Urinary bladder (tissue), 4 donors: ENCODE measurements at places on chromosomes 6 and 20.

DNA sequence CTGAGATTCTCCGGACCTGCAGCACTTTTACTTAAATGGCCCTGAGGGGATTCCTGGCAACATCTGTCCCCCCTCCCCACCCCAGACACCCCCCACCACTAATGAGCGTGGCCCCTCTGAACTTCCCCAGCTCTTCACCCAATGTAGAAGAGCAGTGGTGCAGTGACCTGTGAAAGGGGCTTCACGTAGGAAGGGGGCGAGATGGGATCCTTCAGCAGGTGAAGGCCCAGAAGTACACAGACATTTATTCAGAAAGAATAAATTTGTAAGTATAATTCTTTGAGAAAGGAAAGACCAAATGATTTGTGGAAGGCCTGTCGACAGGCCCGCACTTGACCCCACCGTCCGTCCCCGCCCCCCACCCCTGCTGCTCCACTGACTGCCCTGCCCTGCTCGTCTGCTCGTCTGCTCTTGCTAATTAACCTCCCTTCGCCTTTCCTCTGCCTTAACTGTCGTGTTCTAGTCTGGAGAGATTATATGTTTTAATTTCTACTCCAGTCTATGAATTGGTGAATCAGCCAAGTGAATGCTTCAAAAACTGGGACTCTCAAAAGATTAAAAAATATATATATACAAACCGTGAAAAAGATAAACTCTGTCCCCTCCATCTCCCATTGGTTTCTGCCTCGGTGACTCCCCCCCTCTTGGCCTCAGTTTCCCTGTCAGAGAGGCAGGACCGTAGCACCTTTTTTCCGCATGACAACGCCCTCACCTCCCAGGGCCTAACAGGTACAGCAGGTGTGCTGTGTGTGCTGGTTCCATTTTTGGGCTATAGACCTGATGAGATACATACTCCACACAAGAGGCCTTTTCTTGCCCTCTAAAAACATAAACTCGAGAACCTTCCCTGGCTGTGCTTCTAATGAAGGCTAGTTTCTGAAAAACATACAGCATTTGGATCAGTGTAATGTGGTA lies 49.2 kb downstream of the GNAS start:
- no peak for DNase-seq

DNA sequence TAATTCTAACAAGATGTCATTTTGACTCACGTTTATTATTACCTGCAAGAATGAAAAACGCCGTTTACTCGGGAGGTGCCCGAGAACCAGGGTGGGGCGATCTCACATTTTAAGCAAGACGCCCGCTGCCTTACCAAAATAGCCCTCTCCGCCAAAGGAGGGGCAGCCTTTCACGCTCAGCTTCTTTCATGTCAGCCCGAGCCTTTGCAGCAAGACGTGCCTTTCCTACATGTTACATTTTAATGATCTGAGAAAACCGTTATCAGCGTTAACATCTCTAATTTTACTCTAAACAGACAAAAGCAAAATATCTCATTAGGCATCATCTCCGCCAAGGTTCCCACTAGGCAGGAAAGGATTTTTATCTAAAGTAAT lies 2.0 kb downstream of the BACH2 start:
- DNase-seq, result no peak

GRCh38 chr20:49636447-49636846 lies 68.5 kb upstream of the PTGIS start:
- no peak for DNase-seq

DNA sequence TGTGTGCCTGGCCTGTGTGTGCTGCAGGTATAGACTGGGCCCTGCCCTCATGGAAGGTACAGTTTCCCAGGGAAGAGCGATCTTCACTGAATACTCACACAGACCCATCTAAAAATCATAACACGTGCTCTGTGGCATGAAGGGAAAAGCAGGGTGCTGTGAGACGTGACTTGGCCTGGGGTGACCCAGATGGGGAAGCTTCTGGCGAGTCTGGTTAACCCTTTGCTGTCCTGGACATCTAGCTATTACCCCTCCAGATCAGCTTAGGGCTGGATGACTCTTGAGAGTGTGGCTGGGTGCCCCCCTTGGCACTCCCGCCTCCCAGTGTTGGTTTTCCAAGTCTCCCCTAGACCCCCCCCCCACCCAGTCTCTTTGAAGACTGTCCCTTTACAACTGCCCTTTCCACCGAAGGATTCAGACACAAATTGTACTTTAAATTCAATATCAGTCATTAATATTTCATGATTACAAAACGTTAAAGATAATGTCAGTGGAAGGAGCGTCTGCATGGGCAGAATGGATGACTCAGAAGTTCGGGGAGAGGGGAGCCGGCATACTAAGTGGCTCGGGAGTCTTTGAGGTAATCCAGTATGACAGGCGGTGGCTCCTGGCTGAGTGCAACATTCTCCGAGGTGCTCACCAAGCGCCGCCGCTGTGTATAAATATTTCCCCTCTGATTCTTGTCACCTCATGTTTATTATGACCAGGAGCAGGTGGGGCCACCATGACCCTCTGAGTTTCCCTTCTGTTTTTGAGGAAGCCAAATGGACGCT lies 77.3 kb downstream of the CD40 start:
- no peak for DNase-seq

GRCh38 chr20:45098103-45098773 lies 2.7 kb downstream of the KCNS1 start:
- DNase-seq, result no peak

DNA sequence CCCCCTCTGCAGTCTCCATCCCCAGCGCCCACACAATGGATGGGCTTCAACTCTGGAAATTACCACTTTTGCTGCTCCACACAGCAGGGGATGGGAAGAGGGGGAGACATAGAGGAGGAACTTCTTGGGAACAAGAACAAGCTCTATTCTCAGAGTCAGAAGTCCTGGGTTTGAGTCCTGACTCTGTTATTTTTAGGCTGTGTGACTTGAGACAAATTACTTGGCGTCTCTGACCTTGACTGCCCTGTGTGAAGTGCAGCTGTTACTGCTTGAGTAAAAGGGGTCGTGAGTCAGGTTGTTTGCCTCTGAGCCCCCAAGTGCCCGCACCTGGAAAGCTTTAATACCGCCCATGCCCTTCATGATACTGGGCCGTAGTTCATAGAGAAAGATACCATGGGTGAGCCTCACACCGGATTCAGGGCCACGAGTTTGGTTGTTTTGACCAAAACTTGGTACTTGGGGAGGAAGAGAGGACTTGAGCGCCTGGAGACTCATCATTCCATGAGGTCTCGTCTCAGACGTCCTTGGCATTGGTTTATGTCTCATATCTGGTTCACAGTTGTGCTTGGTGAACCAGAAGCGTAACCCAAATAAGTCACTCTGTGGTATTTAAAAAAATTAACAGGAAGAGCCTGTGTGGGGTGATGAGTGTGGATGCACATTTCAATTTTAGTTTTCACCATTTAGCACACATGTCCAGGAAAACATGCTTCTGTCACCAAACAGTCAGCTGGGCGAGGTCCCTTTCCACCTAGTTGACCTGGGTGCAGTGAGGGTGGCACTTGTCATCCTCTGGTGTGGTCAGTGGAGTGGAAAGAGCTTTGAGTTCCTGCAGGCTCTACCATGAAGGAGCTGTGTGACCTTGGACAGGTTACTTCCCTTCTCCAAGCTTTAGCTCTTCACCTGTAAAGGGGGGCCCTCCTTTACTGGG lies 75.6 kb downstream of the CDC5L start:
- DNase-seq, result no peak

DNA sequence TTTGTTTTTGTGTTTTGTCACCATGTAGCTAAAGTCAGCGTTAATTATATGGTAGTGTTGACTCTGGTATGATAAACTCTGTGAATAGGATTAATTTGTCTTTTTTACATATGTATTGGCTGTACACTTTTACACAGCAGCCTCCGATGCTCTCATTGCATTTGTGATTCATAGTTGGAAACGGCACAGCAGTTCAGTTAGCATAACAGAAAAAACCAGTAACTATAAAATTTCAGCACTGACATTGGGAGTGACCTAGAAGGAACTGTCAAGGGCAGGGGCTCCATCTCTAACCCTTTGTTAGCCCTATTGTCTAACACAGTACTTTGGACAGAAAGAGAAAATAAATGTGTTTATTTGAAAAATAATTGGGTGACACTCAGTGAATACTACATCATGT lies 5.6 kb upstream of the BEND6 start:
- no peak for DNase-seq

GRCh38 chr20:46939031-46939965 lies 44.7 kb downstream of the EYA2 start:
- no peak for DNase-seq

DNA sequence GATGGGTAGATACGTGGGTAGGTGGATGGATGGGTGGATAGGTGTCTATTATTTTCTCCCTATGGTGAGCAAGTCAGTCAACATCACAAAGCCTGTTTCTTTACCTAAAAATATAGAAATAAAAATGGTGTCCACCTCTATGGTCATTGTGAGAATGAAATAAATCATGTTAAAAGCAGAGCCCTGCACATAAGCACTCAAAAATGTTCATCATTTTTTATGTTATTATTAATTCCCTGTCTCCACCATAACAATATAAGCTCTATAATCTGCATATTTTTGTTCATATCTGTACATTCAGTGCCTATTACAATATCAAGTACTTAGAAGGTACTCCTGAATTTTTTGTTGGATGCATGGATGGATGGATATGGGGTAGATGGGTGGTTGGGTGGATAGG lies 177.6 kb downstream of the ZMYND8 start:
- DNase-seq, result no peak

GRCh38 chr6:16320533-16321340 lies 82.3 kb downstream of the GMPR start:
- no peak for DNase-seq

- no peak for DNase-seq
Measured at GRCh38 chr6:130724089-130724488, 103.1 kb upstream of the SMLR1 start.

- no peak for DNase-seq
Measured at GRCh38 chr6:15791448-15792181, 128.8 kb upstream of the DTNBP1 start.

- DNase-seq, result no peak
Measured at GRCh38 chr6:123990376-123990775, 186.7 kb downstream of the NKAIN2 start.

DNA sequence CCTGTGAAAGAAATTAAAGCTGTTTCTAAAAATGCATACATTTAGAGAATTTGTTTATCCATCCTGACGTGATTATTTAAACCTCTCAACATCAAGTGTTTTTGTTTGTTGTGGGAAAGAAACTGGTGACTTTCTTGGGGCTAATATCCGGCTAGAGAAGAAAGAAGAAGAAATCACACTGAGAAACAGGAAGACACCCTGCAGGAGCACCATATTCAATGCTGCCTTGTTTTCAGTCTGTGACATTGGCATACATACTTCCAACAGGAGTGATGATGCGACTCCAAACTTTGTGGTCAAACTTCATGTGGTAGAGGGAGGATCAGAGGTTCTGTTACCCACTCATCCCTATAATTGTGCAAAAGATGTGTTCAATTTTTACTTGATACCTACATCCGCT lies 997.6 kb upstream of the CITED2 start:
- DNase-seq, result no peak

DNA sequence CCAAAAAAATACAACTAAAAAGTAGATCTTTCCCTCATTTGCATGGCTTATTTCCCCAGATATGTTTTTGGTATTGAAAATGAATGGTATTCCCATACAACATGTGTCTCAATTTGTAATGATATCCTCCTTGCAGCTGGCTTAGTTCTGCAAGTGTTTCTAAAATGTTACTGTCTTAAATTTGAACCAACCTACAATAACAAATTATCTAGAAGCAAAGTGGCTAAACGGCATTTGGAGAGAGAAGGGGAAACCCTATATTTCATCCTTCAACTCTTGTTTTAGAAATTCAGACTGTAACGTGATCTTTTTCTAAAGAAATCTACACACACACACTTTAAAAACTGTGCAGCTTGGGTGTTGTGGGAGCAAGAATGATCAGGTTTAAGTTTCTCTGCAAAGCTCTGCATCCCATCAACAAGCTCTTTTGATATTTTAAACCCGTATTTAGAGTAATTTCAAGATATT lies 153.0 kb downstream of the SOBP start:
- no peak for DNase-seq

- DNase-seq, result no peak
Measured at GRCh38 chr6:3304500-3305215, 45.9 kb downstream of the PSMG4 start.

GRCh38 chr6:135906542-135906941 lies 55.0 kb downstream of the PDE7B start:
- DNase-seq, result no peak

DNA sequence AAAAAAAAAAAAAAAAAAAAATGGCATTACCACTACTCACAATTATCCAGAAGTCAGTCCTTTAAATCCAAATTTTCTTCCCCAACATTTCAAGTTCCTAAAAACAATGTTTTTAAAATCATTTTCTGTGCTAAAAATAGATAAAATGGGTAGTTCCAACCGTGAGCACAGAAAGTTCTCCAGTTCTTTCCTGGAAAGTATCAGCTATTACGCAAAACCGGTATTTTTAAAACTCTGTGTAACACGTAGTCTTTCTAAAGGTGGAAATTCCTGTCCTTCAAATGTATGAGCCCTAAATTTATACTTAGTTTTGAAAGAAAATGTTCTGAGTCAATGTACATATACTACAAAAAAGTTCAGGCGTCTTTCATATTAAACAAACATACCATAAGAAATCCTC lies 83.5 kb upstream of the SCAF8 start:
- DNase-seq, result no peak

DNA sequence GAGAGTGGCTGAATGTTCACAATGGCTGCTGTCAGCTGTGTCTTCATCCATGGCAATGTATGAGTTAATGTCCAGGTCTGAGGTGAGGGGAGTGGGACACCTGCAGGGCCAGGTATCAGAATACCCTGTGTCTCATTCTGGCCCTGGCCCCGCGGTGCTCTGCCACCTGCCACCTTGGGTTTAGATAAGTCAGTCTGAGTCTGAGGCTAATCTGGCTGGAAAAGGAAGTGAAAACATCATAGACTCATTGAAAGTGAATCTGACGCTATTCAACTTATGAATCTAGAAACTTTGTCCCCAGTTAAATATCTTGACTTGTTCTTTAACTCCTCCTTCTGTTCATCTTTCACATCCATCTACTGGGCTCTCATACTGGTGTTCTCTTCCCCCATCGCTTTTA lies 267.1 kb upstream of the JAG1 start:
- no peak for DNase-seq

DNA sequence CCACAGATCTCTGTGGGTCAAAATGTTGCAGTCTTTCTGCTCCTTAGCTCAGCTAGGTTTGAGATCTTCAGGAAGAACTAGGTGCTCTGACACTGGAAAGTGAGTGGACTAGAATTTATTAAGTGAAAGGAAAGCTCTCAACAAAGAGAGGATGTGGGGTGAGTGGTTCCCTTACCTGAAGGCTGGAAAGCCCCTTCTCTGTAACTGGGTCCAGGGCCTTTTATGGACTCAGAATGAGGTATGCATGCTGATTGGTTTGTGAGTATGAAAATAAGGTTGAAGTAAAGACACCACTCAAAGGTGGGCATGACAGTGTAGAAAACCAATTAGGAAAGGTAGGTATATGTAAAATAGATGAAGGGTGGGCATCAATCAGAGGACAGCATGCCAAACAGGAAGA lies 485.5 kb downstream of the CD109 start:
- no peak for DNase-seq

GRCh38 chr6:139457476-139457875 lies 83.0 kb upstream of the CITED2 start:
- no peak for DNase-seq

- DNase-seq, result peak; percentile 37
Measured at GRCh38 chr6:109349419-109349987, 32.8 kb downstream of the CD164 start.

- no peak for DNase-seq
Measured at GRCh38 chr20:51505566-51505965, 37.0 kb downstream of the NFATC2 start.

- no peak for DNase-seq
Measured at GRCh38 chr6:114739656-114740055, 396.8 kb upstream of the HS3ST5 start.

- DNase-seq, result no peak
Measured at GRCh38 chr6:110693296-110693695, 122.0 kb downstream of the CDK19 start.
